ENCODE measurements at places on chromosomes 7 and 10.

DNA sequence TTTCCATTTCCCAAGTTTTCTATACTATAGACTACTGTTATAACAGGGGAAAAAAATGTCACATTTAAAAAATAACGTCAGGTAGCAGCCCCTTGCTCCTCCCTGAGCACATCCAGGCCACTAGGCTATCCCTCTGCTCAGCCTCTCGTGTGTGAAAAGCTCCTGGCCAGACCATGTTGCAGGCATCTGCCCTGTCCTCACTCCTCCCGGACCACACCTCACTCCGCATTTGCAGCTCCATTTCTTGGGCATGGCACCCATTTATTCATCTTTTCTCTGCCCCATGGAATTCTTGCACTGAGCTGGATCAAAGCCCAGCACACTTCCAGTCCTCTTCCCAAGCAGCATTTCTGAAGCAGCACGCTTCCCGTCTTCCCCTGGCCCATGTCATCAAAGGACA is 1.4 kb upstream of the GDF2 start:
- DNase-seq = no peak

- no peak for DNase-seq
Observed at GRCh38 chr10:119313644-119314043, 106.3 kb downstream of the GRK5 start.

- DNase-seq = no peak
Observed at GRCh38 chr7:42700406-42701327, 211.2 kb downstream of the C7orf25 start.

DNA sequence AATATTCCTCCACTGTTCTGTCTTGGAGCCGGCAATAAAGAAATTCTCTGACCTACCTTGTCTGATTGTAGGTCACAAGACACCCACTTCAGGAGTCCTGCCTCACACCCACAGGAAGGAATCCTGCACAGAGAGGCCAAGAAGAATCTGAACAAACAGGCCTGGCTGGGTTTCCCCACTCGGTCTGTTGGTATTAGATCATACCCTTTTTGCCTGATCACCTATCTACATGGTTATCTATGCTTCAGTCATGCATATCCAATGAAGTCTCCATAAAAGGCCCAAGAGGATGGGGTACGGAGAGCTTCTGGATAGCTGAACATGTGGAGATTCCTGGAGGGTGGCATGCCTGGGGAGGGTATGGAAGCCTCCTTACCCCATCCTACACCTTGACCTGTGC is 12.3 kb downstream of the OGDH start:
- no peak for DNase-seq

GRCh38 chr7:12821746-12822145 is 134.3 kb downstream of the ARL4A start:
- DNase-seq = no peak

DNA sequence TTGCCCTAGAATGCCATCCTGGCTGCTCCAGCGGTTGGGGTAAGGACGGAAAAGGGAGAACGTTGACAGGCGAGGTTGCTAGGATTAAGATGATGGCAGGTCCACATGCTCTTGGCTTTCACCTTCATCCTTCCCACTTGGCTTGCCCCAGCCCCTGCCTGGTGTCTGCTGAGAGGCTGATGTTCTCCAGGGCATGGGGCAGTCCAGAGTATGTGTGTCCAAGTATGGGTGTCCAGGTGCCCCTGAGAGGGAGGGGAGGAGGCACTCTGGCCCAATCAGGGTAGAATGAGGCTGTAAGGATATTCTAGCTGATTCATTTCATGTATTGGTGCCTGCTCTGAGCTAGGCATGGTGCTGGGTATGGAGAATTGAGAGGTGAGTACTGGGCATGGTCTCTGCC is 12.6 kb downstream of the NEURL1 start:
- DNase-seq = no peak

DNA sequence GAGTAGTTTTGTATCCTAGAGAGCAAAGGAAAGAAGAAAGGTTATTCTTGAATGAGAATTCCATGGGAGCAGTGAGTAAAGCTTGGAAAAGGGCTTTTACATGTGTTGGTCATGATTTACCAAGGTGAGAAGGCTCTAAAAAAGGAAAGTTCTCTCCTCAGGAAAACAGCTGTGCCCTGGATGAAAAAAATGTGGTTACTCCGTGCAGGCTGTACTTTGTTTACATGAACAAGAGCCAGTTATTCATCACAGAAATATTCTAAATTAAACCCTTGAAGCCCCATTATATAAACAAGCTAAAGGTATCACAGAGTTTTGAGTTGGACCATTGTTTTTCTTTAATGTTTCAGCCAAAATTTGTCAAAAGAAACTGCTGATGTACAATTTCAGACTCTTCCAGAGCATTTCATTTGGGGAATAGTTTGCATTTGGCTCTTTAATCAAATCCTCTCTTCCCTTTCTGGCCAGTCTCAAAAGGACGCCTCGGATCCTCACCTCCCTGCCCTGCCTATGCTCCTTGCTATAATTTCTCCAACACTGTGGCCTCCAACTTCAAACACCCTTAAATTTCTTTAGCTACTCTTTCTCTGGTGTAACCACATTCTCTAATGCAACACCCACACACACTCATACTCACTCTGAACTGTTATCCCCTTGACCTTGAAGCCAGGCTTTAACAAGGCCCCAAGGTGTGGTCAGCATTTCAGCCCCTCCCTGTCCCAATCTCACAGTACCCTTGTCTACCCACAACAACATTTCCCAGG is 47.4 kb downstream of the AFAP1L2 start:
- no peak for DNase-seq

DNA sequence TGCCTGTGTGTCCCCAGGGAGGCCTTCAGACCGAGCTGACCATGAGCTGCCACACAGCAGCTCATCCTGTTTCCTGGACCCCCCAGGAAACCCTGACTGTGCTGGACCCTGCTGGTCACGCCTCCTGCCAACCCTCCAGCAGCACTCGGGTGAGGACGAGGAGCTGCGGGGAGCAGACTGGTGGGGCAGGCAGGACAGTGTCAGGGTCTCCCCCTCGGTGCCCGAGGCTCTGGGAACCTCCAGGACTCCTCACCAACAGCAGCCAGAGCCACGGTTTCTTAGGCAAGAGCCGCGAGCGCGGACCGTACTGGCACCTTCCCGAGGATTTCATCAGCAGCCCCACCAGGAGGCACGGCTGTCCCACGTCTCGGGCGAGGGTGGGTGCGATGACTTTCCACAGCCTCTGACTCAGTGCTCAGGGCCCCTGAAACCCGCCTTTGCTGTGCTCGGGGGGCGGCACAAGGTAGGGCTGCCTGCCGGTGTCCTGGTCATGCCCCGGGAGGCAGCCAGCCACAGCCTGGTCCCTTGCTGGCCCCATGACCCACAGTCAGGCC is 186.9 kb downstream of the ELFN1 start:
- DNase-seq = no peak

- DNase-seq = no peak
Observed at GRCh38 chr7:68694656-68695055, 903.6 kb upstream of the AUTS2 start.

DNA sequence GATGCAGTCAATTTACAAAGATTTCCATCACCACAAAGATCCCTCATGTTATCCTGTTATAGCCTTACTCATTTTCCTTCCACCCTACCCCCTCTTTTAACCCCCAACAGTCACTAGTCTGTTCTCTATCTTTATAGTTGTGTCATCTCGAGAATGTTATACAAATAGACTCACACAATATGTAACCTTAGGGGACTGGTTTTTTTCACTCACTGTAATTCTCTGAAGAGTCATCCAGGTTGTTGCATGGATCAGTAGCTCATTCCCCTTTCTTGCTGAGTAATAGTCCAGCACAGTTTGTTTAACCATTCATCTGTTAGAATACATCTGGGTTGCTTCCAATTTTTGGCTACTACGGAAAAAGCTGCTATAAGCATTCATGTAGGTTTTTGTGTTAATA is 121.1 kb upstream of the PDE1C start:
- no peak for DNase-seq

- no peak for DNase-seq
Observed at GRCh38 chr7:30815951-30816644, 44.9 kb downstream of the MINDY4 start.

- peak; percentile 21 for DNase-seq
Observed at GRCh38 chr10:23656735-23657134, 217.9 kb downstream of the OTUD1 start.

- no peak for DNase-seq
Observed at GRCh38 chr10:14093730-14094484, 236.8 kb downstream of the FRMD4A start.

DNA sequence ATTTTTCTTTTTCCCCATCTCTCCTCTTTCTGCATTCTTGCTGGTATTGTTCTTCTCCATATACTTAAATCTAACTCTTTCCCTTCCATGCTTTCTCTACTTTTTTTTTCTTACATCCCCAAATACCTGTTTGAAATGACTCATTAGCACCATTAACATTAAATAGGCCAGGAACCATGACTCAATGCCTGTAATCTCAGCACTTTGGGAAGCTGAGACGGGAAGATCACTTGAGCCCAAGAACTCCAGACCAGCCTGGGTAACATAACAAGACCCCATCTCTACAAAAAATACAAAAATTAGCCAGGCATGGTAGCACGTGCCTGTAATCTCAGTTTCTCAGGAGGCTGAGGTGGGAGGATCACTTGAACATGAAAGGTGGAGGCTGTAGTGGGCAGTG is 1026.8 kb downstream of the GATA3 start:
- DNase-seq = no peak

GRCh38 chr10:79142064-79142491 is 73.3 kb downstream of the ZMIZ1 start:
- DNase-seq = no peak

- DNase-seq = no peak
Observed at GRCh38 chr10:122733443-122733842, 33.8 kb upstream of the C10orf120 start.
